ENCODE measurements at places on chromosomes 5 and 9.

DNA sequence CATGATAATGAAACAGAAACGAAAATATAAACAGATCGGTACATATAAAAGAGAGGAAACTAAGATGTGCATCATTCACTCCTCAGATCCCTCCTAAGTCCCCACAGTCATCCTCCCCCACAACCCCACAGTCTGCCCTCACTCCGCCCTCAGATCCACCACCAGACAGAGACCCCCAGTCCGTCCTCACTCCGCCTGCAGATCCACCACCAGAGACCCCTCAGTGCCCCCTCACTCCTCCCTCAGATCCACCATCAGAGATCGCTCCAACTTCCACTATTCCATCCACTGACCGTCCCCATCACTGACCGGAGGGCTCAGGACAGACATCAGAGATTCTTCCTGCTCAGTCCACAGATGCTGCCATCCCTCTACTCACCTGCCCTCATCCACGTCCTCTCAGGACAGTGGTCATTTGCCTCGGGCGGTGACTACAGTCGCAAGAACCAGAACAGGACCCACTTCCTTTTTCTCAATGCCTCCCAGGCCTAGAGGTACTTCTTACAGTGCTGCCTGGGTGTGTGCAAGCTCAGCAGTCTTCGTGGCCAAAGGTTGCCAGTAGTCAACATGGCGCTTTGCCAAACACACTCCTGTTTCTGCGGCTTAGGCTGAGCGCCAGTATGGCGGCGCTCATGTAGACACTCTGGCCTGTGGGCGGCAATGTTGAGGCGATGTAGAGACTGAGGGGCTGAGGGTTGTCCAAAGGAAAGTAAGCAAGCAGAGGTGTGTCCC lies 8.3 kb upstream of the SPATA31C1 start:
- DNase-seq = no peak

DNA sequence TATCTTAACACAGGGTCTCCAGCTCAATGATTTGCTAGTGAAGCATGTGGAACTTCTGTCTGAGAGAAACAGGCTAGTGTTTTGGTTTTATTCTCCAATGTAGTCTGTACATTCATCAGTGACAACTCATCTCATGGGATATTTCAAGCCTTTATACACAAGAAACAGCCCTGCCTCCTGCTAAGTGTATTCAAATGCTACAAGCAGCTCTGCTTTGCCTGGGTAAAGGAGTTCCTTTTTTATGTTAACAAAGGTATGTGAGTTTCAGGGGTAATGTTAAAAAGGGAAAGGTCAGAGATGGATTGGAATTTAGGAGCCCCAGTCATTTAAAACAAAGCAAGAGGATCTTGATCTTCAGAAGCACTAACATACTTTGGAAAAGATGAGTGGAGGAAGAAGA lies 498.7 kb downstream of the ISL1 start:
- DNase-seq = peak; percentile 27

GRCh38 chr5:71938895-71939294 lies 168.4 kb upstream of the MAP1B start:
- no peak for DNase-seq

DNA sequence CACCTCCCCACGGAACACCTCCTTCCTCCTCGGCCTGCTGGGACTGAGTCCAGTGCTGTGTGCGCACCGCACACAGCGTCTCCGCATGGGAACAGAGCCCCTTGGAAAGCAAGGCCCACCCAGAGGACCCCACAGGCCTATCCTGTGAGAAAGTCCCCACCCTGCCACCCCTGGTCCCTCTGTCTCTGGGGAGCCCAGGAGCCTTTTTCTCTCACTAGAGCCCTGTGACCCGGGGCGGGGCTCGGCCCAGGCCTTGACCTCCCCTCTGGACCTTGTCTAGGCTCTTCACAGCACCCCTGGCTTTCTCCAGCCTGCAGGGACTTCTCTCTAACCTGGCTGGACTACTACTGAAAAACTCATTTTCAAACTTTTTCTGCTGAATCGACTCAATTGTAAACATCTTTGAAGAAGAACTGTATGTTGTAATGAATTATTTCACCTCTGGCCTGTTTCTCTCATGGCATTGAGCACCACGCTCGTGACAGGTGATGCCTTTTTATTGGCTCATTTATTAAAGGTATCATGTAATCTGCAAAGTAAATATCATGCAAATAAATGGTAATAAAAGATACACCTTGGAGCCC lies 89.2 kb downstream of the IRX1 start:
- no peak for DNase-seq

- DNase-seq = peak; percentile 82
These were observed 1.4 kb downstream of the GLIS3 start for GRCh38 chr9:4298255-4299004.

GRCh38 chr9:137757139-137757538 lies 120.4 kb upstream of the CACNA1B start:
- no peak for DNase-seq

- no peak for DNase-seq
These were observed 89.3 kb downstream of the JAKMIP2 start for GRCh38 chr5:147693233-147693632.

GRCh38 chr5:14342306-14342705 lies 199.2 kb downstream of the TRIO start:
- no peak for DNase-seq

- DNase-seq = peak; percentile 92
These were observed 122.5 kb downstream of the SLC1A3 start for GRCh38 chr5:36728697-36729543.

DNA sequence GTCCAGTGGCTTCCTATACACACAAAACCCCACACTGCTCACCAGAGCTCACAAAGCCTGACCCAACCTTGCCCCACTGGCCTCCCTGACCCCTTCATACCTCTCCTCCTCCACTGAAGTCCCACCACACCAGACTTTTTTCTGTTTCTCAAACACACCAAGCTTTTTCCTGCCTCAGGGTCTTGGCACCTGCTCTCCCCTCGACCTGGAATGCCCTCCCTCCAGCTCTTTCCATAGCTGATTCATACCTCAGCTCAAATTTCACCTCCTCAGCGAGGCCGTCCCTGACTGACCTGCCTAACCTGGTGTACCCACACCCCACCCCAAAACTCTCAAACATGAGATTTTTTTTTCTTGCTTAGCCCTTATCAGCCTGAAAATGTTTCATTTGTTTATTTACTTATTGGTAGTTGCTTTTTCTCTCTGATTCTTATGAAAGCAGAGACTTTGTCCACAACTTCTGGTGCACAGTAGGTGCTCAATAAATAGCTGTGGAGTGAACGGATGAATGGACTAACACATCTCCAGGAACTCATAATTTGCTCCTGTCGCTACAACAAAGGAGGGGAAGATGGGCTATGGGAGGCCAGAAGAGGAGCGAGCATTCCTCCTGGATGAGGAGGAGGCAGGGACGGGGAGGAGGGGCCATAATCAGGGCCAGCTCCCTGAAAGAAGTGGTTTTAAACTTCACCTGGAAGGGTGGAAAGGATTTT lies 84.3 kb downstream of the SH3TC2 start:
- no peak for DNase-seq

DNA sequence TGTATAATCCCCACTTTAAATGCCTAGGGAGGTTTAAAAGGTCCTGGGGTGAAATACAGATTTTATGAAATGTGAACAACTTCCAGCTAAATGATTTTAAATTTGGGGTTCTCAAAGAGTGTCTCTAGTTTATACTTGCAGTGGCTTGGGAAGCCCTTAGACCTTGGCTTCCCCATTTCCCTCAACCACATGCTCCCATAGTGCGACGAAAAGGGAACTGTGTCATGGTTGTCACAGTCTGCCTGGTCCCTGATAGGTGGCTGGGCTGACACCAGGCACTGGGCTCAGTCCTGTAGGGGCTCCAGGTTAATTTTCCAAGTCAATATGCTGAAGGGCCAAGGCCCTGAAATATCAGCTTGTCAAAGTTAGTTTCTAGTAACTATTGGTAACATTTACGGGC lies 10.4 kb upstream of the CXCL14 start:
- DNase-seq = no peak

GRCh38 chr5:62138607-62139006 lies 167.4 kb upstream of the KIF2A start:
- no peak for DNase-seq

DNA sequence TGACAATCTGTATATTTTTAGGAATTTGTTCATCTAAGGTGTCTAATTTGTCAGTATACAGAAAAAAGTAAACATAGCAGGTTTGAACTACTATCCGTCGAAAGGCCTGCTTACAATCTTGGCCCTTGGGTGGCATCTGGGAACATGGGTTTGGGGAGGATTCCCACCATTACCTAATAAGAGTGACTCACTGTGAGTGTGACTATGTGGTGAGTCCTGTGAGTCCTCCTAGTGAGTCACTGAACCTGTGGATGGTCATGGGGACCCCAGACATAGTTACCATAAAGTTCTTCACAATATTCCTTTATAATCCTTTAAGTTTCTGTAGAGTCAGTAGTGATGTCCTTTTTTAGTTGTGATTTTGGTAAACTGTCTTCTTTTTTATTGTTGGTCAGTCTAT lies 37.0 kb downstream of the RNF130 start:
- DNase-seq = no peak

DNA sequence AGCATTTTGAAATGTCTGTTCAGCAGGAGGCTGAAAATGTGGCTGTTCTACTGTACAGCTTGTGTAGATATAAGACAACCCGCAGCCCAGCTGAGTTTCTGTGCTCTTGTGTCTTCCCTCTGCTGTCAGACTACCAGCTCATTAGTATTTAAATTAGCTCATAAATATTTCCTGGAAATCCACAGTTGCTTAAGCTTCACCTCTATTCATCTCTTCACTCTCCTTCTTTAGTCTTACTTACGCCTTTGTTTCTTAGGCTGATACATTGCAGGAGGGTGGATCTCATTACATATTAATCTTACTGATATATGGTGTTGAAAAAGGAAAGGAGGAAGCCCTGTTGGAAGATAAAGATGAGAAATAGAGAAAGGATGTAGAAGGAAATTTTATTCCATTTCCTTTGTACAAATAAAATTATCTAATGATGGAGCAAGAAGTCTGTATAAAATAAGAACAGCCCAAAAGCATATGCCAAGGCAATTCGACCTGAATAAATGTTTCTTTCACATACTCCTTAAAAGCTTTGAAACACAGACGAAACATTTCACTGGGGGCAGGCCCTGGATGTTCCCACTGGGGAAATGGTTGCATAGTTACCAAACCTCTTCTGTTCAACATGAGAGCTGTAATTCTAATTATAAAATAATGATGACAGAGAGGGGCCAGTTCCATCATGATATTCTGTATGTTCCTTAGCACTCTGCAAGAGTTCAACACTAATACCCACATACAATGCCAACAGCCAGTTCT lies 111.8 kb upstream of the APC start:
- peak; percentile 66 for DNase-seq

DNA sequence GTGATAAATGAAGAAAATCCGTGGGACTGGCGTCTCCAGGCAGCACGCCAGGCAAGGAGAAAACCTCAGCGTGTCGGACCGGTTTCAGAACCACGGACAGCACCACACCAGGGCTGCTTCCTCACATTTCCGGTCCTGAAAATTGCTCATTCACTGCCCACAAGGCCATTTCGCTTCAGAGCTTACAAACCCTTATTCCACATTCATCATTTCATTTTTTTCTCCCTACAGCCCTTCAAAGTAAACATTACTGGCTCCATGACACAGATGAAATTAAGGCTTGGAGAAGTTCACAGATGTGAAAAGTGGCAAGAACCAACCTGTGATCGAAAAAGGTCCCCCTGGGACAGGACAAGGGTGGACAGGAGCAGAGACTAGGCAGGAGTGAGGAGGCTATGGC lies 1.5 kb upstream of the GPRIN1 start:
- peak; percentile 89 for DNase-seq

- DNase-seq = no peak
These were observed 45.4 kb downstream of the PLGRKT start for GRCh38 chr9:5392285-5392684.

DNA sequence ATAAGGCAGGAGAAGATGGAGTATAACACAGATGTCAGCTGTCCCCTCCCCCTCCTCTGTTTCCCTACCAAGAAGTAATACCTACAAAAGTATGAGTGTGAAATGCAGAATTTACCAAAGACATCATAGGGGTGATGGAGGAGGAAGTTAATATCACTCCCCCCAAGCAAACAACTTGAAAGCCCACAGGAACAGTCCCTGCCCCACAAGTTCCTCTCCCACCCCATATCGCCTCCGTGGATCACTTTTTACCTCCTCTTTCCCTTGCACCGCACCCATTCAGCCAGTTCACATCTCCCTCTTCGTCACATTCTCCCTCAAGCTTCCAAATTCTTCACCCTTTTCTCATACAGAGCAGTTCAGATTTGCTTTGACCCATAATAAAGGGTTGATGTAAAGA lies 7.0 kb upstream of the SIL1 start:
- DNase-seq = no peak

- no peak for DNase-seq
These were observed 844.4 kb upstream of the CDH18 start for GRCh38 chr5:20832204-20833080.

DNA sequence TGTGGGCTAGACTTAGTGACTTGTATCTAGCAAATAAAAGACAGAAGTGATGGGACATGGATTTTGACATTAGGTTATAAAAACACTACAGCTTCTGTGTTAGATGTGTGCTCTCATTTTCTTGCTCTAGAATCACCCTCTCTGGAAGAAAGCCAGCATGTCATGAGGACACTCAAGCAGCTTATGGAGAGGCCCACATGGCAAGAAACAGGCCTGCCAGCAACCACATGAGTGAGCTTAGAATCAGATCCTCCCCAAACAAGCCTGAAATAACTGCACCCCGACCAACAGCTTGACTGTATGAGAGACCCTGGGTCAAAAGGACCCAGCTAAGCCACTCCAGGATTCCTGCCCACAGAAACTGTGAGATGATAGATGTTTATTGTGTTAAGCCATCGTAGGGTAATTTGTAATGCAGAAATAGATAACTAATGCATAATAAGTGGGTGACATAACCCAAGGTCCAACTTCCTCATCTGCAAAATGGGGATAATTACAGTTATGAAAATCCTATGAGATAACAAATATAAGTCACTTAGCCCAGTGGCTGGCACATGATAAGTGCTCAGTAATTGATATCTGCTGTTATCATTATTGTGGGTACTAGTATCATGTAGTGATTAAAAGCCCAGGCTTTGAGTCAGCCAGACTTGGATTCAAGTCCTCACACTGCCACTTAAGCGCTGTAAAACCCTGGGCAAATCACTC lies 86.5 kb downstream of the KLHL3 start:
- DNase-seq = peak; percentile 73

DNA sequence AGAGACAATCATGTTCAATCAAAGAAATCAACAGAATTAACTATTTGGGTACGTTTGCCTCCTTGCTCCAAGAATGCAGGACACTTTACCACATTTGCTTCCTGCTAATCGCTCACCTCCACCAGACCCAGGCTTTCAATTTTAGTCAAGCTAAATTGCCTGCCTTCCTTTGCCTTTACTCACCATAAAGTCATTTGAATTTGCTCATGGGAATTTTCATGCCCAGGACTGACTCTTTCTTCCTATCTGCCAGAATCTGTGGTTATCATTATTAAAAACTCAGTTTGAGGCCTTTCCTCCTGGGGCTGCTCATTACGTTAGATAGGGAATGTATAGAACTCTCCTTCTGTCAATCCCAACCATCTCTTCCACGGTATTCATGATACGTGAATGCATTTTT lies 1935.3 kb upstream of the WWC1 start:
- no peak for DNase-seq

DNA sequence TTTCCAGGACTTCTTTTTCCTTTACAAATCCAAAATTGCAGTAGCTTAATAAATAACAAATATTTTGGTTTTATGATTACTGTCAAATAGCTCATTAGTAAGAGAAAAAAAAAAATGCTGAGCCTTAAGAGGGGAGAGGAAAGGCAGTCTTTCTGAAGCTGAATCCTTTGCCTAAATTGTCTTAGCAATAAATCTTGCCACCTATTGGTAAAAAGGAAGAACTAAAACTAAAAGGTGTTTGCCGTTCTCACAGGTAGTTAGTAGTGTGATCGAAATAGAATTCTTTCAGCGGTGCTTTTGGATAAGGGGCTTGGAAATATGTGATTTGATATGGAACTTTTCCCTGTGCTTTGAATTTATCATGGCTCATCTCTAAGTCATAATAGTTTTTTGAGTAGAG lies 31.2 kb downstream of the PIK3R1 start:
- no peak for DNase-seq
